ENCODE measurements at places on chromosomes 2 and 18. TPM values are rescaled to one million over a fixed set of nuclear protein-coding genes. Genes with fewer than 3 reads are reported as not detected.

DNA sequence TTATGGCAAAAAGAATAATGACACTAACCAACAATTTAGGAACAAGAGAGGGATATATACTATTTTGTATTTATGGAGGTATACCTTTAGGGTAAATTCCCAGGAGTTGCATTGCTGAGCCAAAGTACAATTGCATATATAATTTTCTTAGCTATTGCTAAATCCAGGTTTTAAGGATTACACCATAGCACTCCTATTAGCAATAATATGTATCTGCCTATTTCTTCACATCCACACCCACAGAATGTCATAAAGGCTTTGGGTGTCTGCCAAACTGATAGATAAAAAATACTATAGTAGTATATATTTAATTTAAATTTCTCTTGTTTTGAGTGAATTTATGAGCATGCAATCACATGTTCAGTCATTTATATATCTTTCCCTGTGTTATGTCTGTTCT is 11.5 kb upstream of the SERPINB13 start:
- no peak overlapping the region for H3K4me3 ChIP-seq
- no peaks in the 10 kb centered on the region for H3K4me1 ChIP-seq
- no peak overlapping the region for H3K27ac ChIP-seq
- H3K36me3 ChIP-seq, result no peaks in the 10 kb centered on the region
- DNase-seq, result no peak
- H3K27me3 ChIP-seq, result peaks cover 9% of the 10 kb centered on the region

DNA sequence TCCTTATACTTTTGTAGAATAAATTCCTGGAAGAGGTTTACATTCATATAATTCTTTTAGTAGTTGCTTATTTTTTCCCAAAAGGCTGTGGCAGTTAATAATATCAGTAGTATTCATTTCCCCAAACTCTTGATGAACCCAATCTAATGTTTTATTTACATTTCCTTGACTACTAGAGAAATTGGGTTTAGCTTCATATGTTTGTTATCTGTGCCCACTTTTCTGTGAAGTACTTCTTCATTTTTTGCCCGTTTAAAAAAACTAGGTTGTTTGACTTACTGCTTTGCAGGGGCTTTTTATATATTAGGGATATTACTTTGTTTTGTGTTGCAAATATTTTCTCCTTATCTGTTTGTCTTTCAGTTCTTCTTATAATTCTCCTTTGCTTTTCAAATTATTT is 17.2 kb downstream of the RALB start:
- no peak overlapping the region for H3K27ac ChIP-seq
- DNase-seq, result no peak
- no peaks in the 10 kb centered on the region for H3K27me3 ChIP-seq

DNA sequence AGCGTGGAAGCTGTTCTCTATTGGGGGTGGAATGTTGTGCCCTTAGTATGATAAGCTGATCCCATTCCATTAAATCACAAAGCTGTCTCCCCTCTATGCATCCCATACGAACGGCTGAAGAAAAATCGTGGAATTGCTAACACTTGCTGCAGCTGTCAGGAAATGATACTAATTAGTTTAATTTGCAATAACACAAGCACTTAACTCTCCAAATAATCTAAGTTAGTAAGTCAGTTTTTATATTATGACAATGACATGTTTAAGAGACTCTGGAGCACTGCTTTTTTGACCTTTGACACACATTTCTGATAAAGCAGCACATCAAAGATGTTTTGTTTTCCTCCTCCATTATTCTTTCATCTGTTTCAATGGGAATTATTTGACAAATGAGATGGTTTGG is 123.7 kb upstream of the SATB2 start:
- H3K4me3 ChIP-seq, result no peak overlapping the region
- H3K4me1 ChIP-seq, result no peaks in the 10 kb centered on the region
- H3K27ac ChIP-seq, result no peak overlapping the region
- no peaks in the 10 kb centered on the region for H3K27me3 ChIP-seq
- no peak for DNase-seq

DNA sequence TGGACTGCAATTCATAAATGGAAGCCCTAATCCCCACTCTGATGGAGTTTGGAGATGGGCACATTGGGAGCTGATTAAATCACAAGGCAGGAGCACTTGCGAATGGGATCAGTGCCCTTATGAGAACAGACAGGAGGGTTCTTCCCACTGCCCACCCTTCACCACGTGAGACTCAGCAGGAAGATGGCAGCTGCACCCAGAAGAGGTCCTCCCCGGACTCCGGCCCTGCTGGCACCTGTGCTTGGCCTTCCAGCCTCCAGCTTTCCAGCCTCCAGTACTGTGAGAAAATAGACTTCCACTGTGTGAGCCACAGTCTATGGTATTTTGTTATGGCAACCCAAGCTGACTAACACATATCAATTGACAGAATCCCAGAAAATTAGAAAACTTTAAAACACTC is 267.6 kb upstream of the SALL3 start:
- no peak overlapping the region for H3K4me3 ChIP-seq
- H3K27ac ChIP-seq, result no peak overlapping the region
- DNase-seq, result no peak
- H3K4me1 ChIP-seq, result no peaks in the 10 kb centered on the region
- no peaks in the 10 kb centered on the region for H3K27me3 ChIP-seq
- H3K36me3 ChIP-seq, result no peaks in the 10 kb centered on the region

GRCh38 chr2:97699765-97700444 is 13.5 kb upstream of the ZAP70 start:
- peaks cover 10% of the 10 kb centered on the region for H3K4me1 ChIP-seq
- H3K27ac ChIP-seq, result peak overlapping the region; percentile 35
- peak; percentile 88 for DNase-seq
- no peak overlapping the region for H3K4me3 ChIP-seq

- H3K4me1 ChIP-seq, result no peaks in the 10 kb centered on the region
- no peak overlapping the region for H3K27ac ChIP-seq
- DNase-seq, result no peak
- H3K36me3 ChIP-seq, result no peaks in the 10 kb centered on the region
- no peak overlapping the region for H3K4me3 ChIP-seq
These were observed 9.0 kb downstream of the CRACDL start for GRCh38 chr2:98927027-98927426.

The STK39 gene
- 33.9 TPM for total RNA-seq

The WNT10A gene
- 29.2 TPM for total RNA-seq
